A549 (cell line): ENCODE measurements at places on chromosomes 4 and X. TPM values are rescaled to one million over a fixed set of nuclear protein-coding genes. Genes with fewer than 3 reads are reported as not detected.

DNA sequence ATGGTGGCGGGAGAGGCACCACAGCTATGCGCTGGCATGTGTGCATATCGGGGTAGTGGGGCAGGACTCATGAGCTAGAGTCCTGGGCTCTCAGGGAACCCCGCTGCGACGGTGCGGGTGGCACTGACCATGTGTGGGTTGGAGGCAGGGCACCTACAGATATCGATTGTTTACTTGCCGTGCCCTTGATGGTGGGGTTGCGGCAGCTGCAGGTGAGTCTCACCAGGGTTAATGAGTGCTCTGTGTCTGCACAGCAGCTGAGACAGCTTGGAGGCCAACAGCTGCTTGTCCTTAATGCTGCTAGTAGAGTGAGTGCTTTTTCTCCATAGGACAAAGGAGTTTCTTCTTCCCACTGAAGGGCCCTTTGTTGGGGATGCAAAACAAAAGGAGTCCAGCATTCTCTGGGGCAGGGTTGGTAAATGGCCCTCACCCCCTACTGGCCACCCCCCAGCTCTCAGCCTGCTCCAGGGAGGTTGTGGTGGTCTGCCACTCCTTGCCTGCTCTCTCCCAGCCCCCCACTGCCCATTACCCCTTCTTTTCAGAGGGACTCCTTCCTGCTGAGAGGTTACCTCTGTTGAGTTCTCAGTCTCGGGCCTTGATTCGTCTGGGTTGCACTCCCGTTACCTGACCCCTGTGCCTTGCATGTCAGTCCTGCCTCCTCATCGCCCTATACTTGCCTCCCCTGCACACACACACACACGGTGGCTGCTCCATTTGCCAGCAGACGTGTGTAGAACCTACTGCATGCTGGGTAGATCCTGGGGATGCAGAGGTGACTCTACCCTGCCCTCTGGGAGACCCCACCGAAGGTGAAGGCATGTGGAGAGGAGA, 52.8 kb downstream of the TBC1D14 start:
- DNase-seq = no peak

GRCh38 chr4:67103001-67103747, 442.1 kb downstream of the CENPC start:
- no peak for DNase-seq

DNA sequence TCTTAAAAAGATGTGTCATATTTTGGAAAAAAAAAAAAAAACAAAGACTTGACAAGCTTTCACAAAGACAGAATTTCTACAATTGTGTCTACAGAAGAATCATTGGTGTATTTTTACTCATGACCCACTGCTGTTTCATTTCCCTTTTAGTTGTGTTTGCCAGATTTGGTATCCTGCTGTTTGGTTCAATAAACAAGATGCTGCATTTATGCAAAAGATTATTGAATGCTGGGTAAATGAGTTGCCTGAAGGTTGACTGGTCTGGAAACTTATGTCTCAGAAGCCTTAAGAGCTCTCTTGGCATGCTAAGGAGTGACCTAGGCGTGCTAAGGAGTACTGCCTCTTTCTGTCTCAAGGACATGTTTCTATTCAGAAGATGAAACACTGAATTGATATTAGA, 64.9 kb upstream of the NPY2R start:
- DNase-seq = no peak

DNA sequence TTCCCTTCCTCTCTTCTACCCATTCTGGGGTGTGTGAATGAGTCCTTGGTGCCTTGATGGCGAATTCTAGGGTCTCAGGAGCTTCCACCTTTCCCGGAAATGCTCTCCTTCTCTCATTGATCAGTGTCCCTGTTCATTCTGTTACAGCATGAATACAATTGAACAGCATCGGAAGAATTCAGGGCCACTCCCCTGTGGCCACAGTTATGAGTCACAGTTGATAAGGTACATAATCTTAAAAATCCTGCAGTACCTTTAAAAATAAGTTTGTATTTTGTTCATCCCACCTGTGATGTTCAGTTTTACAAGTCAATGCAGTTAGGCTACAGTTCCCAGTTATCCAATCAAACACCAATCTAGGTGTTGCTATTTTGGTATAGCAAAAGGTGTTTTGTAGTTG, 47.3 kb upstream of the FAM9A start:
- no peak for DNase-seq

DCX gene
- polyA plus RNA-seq = not detected in 3 replicates

DNA sequence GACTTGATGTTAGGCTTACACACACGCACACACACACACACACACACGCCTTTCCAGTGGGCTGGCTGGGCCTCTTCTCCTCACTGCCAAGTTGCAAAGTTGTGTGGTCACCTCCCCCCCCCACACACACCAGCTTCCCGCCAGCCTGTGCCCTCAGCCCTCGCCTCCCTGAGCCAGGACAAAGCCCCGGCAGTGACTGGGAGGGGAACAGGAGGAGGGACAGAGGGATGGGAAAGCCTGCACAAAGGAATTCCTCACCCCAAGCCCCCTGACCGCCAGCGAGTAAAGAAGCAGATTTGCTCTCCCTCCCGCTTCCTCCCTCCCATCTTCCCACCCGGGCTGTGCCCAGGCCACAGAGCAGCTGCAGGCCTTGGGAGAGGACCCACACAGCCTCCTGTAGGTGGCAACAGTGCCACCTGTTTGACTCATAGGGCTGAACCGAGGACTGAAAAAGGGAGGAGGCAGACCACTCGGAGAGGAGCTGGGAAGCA, at the start of gene GDPD2:
Gene GDPD2, plus strand, starts transcription at position 464 of the 491 bp plus-strand sequence. CDS start 1,671 bp downstream, outside the sequence.
- DNase-seq = no peak

GRCh38 chr4:124019749-124020549, 623.4 kb downstream of the SPRY1 start:
- no peak for DNase-seq

DNA sequence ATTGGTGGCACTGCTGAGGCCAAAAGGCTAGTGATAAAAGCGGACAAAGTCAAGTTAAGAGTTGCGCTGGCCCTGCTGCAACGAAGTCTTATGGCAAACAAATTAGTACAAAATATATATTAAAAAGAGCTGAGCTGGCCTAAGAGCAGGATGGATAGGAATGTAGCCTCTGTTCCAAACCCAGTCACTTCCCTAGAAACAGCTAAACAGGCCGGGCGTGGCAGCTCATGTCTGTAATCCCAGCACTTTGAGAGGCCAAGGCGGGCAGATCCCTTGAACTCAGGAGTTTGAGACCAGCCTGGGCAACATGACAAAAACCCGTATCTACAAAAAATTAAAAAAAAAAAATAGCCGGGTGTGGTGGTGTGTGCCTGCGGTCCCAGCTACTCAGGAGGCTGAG, 32.4 kb upstream of the UGDH start:
- no peak for DNase-seq

GRCh38 chr4:61385256-61385655, 185.1 kb downstream of the ADGRL3 start:
- no peak for DNase-seq

DNA sequence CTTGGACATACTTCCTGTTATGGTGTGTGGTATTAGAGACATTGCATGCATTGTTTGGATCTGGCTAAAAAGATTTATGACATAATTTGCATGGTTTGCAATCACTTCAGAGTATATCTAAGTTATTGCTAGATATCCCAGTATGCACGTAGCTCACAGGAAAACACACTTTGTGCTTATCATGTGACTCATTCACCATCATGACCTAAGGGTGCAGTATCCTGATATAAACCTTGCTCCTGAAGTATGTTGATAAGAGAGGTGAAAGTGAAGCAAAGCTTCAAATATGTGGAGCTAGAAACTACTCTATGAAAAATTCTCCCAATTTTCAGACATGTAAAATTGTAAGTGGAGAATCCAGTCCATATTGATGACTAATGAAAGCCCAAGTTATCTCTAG, 46.9 kb upstream of the GRXCR1 start:
- no peak for DNase-seq

GRCh38 chr4:176186067-176186466, 9.3 kb downstream of the SPATA4 start:
- DNase-seq = no peak

DYNLT3 gene
- 22.8 to 27.3 TPM (median 27.1 TPM) in 3 replicates for polyA plus RNA-seq

FRMD7 gene
- not detected in 3 replicates for polyA plus RNA-seq

DNA sequence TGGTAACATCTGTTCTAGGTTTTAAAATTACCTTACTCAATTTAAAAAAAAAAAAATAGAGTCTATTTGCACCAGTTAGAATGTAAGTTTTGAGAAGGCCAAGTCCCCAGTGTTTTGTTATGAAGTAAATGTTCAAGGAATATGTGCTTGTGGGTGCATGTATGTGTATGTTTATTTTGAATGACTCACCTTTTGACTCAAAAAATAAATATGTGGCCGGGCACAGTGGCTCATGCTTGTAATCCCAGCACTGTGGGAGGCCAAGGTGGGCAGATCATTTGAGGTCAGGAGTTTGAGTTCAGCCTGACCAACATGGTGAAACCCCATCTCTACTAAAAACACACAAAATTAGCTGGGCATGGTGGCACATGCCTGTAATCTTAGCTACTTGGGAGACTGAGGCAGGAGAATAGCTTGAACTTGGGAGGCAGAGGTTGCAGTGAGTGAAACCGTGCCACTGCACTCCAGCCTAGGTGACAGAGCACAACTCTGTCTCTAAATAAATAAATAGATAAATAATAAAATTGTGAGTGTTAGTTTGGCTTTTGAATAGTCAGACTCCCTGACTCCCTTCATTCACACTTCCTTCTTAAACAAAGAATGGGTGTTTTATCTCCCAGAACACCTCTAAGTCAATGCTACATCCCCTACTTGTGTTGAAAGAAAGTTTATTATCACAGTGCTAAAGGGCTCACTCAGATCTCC, 511.3 kb upstream of the PCDH7 start:
- DNase-seq = peak; percentile 46

BEX5 gene
- not detected in 3 replicates for polyA plus RNA-seq

DNA sequence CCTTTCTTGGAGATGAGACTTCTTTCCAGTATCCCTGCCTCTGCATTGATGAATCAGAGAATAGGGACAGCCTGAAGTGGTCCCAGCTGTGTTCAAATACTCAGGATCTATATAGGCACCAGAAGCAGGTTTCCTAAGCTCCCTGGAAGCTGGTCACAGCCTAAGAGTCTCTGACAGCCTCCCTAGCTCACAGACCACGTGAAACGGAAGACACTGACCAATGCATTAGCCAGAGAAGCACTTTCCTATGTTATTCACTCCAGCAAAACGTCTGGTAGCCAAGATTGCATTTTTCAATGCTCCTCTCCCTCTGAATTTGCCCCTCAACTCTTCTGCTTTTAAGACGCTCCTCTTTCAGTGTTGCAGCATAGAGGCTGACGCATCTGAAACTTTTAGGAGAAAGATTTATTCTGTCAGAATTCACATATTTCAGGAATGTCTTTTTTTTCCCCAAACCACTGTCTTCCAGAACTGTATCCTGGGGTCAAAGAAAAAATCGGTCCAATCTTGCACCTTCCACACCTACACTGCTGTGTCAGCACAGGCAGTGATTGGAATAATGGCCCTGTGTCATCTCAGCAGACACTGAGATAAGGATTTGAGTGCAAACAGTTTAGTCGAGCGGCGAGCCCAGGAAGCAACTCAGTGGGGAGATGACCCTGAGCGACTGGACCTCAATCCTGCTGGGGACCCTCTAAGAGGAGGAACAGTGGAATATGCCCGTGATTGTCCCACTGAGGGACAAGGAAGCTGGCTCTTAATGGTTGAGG, 109.4 kb downstream of the SMIM20 start:
- no peak for DNase-seq

GRCh38 chr4:183860731-183861130, 44.4 kb upstream of the STOX2 start:
- DNase-seq = no peak

DNA sequence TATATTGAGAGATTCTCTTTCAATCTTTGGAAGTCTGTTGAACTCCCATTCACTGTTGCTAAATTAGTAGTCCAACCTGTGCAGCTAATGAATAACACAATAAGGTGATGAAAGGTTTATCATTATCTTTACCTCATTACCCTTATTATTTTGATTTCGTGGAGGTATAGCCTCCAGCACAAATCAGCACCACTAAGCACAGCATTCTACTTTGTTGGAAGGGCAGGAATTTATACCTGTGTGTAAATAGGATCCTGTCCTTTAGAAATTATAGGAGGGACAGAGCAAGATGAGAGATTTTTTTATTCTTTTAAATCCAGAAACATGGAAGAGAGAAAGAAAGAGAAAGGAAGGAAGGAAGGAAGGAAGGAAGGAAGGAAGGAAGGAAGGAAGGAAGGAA, 454.1 kb downstream of the PDGFC start:
- DNase-seq = no peak

DNA sequence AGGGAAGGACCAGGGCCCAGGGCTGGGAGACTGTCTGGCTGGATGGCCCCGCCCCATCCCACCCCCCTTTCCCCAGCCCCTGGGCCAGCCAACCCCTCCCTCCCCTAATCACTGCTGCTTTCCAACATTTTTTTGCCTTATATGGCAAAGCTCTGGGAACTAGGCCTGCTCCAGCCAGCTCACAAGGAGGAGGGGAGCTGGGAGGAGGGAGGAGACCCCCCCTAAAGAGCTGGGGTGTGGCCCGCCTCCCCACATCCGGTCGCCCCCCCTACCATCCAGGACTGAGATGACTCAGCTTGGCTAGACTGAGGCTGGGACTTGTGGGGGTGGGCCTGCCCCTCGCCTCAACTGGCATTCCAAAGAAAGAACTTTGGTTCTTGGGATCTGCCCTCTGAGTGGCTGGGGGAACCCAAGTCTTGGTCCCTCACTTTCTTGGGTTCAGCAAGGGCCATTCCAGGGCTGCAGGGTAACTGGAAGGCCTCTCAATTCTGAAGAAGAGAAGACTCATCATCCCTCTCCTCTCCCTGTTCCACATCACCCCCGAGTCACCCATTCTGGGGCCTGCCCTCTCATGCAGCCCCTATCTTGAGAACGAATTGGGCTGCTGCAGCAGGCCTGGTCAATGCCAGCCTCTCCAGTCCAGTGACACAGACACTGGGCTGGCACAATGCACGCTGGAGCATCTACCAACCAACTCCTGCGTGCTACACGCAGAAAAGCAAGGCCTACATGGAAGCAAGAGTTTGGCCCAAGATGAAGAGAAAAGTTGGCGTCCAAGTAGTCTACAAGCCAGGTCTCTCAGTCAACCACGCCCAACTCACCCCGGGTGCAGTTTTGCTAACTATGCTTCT, 4.8 kb downstream of the FLNA start:
- peak; percentile 93 for DNase-seq

DNA sequence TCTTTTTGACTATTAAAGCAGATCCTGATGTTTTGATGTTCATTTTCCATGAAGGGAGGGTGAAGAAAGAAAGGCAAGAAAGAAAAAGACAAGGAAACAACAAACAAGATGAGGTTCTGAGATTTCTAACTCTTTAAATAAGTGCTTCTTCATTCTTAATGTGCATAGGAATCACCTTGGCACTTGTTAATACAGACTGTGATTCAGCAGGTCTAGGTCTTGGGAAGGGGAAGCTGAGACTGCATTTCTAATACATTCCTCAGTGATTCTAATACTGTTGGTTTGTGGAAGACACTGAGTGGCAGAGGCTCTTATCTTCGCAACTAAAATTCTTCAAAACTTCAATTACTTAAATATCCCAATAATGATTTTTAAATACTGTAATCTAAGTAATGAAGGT, 95.2 kb upstream of the NAP1L5 start:
- peak; percentile 3 for DNase-seq

DNA sequence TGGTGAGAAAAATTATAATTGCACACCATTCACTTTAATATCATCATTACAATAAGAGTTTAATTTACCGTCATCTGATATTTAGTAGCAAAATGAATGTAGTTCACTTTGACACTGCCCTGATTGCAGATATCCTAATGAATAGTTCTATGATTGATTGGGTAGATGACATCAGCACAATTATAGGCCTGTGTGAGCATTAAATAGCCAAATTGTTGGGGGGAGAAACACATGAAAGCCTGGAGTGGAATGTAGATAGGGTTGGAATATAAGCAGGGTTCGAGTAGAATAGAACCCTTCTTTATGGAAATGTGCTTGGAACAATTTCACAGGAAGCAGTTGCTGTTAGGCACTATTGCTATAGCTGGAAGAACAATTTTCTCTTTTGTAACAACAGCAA, 1526.2 kb downstream of the RPA4 start:
- no peak for DNase-seq
